Occipital lobe (tissue), 3 donors: ENCODE measurements at places on chromosomes 1 and 21. TPM values are rescaled to one million over a fixed set of nuclear protein-coding genes. Genes with fewer than 3 reads are reported as not detected.

DNA sequence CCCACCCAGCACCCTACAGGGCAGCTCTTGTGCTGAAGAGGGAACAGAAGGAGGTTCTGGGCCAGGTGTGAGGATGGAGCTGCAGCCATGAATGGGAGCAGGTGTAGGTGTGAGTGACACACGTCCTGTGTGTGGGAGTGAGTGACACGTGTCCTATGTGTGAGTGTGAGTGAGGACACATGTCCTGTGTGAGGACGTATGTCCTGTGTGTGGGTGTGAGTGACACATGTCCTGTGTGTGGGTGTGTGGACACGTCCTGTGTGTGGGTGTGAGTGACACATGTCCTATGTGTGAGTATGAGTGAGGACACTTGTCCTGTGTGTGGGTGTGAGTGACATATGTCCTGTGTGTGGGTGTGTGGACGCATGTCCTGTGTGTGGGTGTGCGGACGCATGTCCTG, 26.4 kb downstream of the MEGF6 start:
- no peak for DNase-seq

GRCh38 chr1:23868557-23869016, 497 bp upstream of the FUCA1 start:
- DNase-seq, result no peak

DNA sequence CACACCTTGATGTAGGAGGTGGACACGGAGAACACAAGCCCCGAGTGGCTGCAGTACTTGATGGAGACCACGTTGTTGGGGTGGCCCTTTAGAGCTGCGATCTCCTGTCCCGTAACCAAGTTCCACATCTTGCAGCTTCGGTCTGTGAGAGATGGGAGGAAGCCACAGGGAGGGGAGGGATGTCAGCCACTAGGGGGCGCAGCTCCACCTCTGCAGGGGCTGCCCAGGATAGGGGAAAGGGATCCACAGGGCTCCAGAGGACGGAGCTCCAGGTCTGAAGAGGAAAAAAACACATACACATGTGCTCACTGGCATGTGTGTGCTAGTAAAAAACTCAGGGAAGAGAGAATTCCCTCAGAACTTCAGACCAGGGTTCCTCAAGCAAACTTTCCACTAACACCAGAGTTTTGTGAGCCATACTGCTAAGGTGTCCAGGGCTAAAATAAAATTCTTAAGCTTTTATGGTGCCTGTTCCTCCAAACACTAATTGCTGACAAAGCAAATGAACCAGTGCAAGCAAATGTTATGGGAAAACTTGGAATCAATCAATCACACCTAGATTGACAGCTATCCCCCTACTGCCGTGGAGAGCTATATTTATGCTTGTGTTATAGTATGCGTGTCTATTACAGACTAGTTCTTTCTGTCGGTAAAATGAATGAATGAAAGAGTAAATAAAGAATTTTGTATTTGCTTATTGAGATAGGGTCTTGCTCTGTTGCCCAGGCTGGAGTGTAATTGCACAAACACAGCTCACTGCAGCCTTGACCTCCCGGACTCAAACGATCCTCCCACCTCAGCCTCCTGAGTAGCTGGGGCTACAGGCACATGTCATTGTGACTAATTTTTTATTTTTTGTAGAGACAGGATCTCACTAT, 43.7 kb downstream of the KIF21B start:
- no peak for DNase-seq

DNA sequence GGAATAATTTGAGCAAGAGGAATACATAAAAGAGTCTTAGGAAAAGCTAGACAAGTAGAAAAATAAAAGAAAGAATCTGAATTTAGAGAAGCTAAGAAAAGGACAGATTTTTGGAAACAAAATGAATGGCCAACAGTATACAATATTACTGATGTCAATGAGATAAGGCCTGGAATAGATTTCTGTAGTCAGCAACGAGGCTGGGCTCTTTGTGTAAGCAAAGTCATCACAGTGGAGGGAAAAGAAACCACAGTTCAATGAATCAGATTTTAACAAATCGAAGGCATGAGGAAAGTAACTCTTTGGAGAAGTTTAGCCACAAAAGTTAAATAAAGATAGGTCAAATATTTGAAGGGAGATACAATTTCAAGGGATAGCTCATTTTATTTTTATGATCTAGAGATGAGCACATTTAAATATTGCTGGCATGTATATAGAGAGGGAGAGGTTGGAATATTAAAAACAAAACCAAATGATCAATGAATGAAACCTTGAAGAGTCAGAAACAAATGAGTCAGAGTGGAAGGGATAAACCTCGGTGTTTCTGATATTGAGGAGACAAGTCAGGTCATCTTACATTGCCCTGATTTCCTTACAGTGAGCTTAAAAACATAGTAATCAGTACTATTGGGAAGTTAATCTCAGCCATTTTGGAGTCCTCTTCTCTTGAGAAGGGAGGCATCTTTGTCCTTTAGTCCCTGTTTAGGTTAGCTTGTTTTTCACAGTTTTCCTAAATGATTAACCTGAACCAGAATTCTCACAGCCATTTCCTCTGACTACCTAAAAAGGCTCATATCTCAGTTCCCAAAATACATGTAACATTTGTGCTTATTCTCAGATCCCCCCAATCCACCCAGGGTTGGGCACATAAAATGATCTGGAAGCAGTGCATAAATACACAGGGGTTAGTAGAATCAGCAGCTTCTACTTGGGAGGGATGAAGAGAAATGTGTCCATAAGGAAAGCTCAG, 620.0 kb upstream of the B3GALT2 start:
- no peak for DNase-seq

DNA sequence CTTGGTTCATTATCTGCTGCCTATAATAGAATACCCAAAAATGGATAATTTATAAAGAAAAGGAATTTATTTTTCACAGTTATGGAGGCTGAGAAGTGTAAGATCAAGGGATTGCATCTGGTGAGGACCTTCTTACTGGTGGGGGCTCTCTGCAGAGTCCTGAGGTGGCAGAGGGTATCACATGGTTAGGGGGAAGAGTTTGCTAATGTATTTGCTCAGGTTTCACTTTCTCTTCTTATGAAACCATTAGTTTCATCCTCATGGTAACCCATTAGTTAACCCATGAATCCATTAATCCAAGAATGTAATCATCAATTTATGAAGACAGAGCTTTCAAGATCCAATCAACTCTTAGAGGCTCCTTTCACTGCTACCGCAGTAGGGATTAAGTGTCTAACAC, 120.6 kb downstream of the DNM3 start:
- DNase-seq, result no peak

- no peak for DNase-seq
These were observed 56.8 kb downstream of the SLC30A10 start for GRCh38 chr1:219871427-219872057.

GRCh38 chr1:204742676-204743251, 57.2 kb upstream of the LRRN2 start:
- DNase-seq, result no peak

Gene OLIG2
- 23.9 TPM for total RNA-seq

Gene SAMD11
- 0.16 TPM for total RNA-seq
